ENCODE measurements at places on chromosomes 13 and 19.

- DNase-seq = no peak
These were observed 4.3 kb downstream of the DMKN start for GRCh38 chr19:35509018-35509652.

GRCh38 chr13:112213467-112214255, 146.7 kb downstream of the SOX1 start:
- peak; percentile 53 for DNase-seq

DNA sequence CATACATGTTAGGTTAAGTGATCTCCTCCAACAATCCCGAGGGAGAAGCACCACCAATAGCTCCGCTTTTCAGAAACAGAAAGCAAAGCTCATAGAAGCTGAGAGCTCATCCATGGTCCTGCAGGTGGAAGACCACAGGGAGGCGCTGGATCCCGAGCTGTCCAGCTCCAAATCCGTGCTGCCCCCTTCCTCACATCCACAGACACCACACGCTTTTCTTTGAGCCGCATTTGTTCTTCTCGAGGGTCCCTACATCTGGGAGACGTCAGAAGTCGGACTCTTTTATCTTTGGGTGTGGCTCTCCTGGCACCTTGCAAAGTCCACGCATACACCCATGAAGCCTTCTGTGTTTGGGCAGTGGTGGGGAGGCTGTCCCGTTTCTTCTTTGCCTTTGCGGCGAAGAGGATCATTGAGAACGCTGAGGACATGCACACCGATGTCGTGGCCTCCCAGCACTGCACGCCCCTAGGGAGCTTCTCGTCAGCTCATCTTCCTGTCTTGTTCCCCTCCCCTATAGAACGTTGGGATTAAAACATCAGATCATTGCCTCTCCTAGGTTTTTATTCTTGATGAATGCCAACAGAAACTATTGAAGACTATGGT, 184.8 kb downstream of the TEX29 start:
- no peak for DNase-seq

DNA sequence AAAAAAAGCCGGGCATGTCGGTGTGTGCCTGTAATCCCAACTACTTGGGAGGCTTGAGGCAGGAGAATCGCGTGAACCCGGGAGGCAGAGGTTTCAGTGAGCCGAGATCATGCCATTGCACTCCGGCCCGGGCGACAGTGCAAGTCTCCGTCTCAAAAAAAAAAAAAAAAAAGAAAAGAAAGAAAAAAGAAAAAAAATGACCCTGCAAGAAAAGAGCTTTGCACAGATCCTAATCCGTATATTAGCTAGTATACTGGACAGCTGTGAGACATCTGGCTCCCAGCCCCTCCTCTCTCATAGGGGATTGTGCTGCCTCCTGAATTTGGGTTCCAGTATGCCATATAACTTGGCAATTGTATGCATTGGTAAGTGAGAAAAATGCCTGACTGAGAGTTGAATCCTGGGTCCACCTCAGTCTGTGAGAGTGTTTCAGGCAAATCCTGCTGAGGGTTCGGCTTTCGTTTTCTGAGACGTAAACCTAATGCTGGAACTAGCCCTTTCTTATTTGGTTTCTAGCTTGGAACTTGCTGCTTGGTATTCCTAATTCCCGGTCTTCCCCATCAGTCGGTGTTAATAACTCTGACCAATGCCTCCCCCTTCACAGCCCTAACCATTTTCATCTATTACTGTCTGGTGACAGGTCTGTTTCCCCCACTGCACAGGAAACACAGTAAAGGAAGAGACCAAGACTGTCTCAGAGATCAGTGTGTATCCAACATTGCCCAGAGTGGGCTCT, 1.3 kb upstream of the AKT2 start:
- DNase-seq = no peak

DNA sequence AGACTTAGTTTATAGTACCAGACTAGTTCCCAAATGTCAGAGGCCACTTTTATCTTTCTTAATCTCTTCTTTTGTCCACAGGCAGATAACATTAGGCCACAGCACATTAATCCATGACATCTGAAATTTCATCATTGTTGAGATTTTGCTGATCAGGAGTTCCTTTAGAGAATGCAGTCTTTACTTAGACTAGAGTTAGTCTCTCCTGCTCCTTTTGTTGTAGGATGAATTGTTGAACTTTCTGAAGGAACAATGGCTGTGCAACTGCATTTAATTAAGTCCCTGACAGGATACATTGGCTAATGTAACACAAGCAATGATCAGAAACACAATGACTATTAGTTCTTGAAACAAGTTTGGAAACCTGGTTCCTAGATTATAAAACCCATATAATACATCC, 266.3 kb downstream of the PCDH20 start:
- no peak for DNase-seq

DNA sequence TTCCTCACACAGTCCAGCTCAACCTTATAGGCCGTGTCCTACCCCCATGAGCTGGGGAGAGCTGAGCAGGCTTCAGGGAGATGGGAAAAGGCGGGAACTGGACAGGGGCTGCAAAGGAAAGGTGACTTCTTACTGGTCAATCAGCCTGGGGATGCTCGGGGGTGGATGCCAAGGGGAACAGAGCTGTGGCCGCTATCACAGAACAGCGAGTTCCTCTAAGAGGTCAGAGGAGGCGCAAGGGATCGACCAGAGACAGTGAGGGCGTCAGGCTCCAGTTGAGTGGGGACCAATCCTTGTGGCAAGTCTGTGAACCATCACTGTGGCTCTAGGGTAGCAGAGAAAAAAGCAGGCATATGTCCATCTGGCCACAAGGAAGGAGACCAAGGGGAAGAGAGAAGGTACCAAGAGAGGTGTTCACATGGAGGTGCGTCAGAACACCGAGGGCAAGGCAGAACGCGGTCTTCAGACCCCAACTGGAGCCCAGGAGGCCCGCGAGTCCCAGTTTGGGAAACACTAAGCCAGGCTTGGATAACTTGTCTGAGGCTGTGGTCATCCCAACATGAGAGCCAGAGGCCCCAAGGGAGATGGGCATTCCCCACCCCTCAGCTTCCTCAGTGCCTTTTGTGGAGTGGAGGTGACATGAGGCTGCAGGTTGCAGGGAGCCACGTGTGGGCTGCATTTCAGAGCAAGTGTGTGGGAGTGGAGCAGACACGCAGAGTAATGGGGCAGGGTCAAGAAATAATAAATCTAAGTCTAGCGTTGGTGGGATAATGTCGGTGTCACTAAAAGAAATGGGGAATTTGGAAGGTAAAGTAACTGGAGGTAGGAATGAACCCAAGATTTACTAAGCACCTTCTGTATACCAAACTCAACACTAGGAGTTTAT, 3.9 kb downstream of the F10 start:
- DNase-seq = peak; percentile 38

DNA sequence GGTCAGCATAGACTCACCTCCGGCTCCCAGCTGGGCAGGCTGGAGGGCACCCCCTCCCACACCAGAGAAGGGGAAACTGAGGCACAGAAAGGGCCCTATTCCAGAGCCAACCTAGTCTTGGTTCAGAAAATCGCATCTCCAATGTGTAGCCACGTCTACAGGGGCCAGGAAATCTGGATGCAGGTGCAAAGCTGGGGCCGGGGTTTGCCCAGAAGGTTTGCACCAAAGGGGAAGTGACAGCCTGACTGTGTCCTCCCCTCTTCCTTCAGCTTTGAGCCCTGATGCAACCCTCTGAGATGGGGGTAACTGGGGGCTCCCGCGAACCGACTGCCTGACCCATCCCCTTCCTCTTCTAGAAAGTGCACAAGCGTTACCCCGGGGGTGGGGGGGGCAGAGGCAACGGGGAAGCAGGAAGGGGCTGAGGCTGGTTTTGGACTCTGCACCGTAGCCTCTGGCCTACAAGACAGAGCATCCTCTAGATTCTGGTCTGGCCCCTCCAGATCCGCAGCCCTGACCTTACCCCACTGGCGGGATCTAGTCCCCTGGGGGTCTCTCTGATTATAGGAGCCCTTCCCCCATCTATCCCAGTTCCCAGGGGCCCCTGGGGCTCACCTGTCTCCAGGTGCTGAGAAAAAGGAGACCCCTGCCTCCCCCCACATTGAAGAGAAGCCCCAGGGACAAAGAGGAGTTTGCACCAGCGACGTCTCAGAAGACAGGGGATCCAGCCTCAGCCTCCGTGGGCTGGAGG, 1.1 kb upstream of the ONECUT3 start:
- DNase-seq = no peak

DNA sequence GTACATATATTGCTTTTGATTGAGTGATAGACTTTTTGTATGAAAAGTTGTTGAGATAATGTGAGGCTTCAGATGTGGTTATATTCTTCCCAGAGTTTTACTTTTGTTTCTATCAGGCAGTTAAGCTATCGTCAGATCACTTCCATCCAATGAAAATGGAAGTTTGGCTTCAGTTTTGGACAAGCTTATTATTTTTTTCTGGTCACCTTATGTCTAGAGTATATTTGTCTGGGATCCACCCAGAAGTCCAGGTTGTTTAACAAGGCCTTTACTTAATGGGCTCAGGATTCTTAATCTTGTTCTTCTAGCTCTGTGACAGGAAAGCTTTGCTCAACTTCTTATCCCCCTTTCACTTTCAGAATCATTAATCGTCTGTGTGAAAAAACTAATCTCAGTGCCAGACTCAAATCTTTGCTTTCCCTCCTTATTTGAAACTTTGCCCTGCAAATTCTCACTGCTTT, 150.9 kb downstream of the PDS5B start:
- no peak for DNase-seq

- DNase-seq = peak; percentile 76
These were observed at the start of gene TMEM221 for GRCh38 chr19:17448131-17448967. TMEM221 (minus strand) TSS chr19:17448668; CDS start chr19:17448462, 206 bp downstream.

GRCh38 chr13:99528547-99528946, 27.3 kb downstream of the TM9SF2 start:
- DNase-seq = no peak

DNA sequence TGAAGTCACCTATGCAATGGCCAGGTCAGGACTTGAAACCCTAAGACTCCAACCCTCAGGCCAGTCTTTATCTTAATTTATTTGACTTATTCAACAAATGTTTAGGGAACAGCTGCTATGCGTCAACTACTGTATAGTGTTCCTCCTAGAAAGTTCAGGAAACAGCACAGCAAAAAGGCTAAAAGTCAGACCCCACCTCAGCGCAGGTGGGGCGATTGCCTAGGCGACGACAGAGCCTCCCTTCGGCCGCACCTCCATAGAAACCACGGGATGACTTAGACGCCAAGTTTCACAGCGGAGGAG, 502 bp downstream of the VRK3 start:
- DNase-seq = no peak

- DNase-seq = no peak
These were observed 5.7 kb upstream of the RXFP2 start for GRCh38 chr13:31733647-31734046.

GRCh38 chr13:74530011-74530410, 395.8 kb upstream of the KLF12 start:
- DNase-seq = no peak

DNA sequence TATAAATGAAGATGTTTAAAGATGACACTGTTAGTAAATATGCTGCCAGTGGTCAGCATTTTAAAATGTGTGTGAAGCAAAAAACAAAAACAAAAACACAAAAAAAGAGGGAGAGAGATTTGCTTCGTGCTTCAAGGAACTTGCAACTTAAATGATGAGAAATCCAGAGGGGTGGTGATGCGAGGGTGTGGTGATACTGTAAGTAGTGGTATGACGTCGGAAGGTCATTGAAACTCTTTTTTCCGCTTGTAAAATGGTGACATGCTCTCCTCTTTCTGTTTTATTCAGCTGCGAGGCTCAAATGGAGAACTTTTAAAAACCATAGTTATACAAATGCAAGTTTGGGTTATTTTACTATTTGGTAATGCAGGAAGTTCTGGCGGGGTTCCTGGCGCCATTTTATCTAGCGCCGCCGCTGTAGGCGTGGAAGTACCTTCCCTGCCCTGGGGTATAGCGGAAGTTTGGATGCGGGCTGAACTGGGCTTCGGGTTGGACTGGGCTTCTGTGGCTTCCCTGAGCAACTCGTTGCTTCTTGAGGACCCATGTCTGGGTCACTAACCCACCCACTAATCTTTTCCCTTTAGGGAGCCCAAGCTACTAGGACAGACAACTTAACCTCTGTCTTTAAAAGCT, 34.8 kb downstream of the DGKH start:
- DNase-seq = no peak

DNA sequence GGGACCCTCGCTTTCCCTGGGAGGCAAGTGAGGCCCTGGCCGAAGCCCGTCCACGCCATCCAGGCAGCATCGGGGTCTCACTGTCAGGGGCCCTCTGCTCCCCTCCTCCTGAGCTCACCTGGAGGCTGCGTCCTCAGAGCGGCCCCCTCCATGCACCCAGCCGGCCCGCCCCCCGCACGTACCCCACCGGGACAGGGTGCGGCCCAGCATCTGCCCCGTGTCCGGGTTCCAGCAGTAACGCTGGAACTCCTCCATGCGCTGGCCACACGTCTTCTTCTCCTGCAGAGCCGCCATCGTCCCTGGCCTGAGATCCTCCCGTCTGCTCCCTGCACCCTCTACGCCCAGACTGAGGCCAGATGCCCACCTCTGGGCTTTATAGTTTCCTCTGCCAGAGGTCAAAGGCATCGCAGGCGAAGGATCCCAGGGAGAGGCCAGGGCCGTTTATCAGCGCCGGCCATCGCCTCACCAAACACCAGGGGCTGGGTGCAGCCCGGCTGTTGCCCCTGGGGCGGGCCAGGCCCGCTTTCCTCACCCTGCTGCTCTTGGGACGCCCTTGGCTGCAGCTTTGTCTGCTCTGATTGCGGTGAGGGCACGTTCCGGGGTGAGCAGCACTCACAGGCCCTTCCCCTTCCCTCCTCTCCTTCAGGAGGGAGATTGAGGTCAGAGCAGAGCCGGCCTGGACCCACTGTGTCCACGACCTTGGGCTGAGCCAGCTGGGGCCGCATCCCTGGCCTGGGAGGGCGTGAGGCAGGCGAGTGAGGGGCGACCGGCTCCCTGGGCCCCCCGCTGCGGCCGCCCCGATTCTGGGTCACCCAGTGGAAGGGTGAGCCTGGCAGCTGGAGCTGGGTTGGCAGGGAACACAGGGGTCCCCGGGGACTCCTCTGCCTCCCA, at the start of gene ATP4B:
Gene ATP4B (minus strand): TSS at position 348 of the 891 bp plus-strand sequence. CDS start 54 bp downstream, at position 294.
- peak; percentile 33 for DNase-seq

GRCh38 chr19:42529248-42529764, 1.0 kb upstream of the CEACAM1 start:
- DNase-seq = no peak

GRCh38 chr13:100547791-100548201, 40.8 kb downstream of the GGACT start:
- DNase-seq = no peak

DNA sequence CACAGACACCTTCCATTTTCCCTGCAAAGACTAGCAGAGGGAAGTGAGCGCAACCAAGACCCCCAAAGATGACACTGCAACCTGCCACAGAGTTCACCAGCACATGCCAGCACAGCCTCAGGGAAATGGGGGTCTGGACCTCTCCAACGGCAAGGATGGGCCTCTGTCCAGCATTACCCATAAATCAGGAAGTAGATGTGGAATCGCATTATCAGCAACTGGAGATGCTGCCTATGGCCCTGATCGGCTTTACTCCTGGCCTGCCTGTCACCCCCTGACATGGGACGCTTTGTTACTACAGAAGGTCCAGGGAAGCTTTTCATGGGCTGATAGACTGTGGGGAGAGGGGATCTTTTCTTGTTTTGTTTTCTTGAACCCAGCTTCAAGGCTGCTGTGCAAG, 41.4 kb upstream of the POU2F2 start:
- no peak for DNase-seq
